ENCODE measurements at places on chromosomes 3 and 15. TPM values are rescaled to one million over a fixed set of nuclear protein-coding genes. Genes with fewer than 3 reads are reported as not detected.
A peak's percentile ranks its signal among the peaks of the same experiment; 100 is the strongest.

- peak; percentile 52 for DNase-seq
These were observed 753 bp upstream of the MYO5A start for GRCh38 chr15:52529341-52529924.

The FANCD2OS gene
- total RNA-seq = not detected

GRCh38 chr3:129327510-129327909 is 48.8 kb downstream of the HMCES start:
- no peak for DNase-seq

The SLC9C1 gene
- total RNA-seq = 1.2 TPM

- no peak for DNase-seq
These were observed 56.6 kb upstream of the TNIK start for GRCh38 chr3:171516765-171517164.

The SLC28A2 gene
- total RNA-seq = not detected

DNA sequence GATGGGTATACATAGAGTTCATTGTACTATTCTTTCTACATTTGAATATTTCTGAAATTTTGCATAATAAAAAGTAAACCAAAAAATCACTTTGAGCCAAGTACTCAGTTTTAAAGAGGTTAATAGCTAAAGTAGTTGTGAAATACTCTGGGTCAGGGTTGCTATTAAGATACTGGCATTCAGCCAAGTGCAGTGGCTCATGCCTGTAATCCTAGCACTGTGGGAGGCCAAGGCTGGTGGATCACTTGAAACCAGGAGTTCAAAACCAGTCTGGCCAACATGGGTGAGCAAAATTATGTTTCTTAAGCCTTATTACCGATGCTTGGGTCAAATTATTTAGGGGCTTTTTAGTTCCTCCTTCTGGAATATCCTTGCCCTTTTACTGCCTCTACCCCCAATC is 122.0 kb upstream of the MELTF start:
- DNase-seq = no peak

Measured in kidney (tissue), 22 donors.